ENCODE measurements at places on chromosomes 1 and 21. TPM values are rescaled to one million over a fixed set of nuclear protein-coding genes. Genes with fewer than 3 reads are reported as not detected.

HSD3B1 gene
- total RNA-seq = not detected

RAB29 gene
- 23.9 TPM for total RNA-seq

ACP6 gene
- total RNA-seq = 9.0 TPM

FCRL4 gene
- total RNA-seq = not detected

CASQ2 gene
- 98.7 TPM for total RNA-seq

ATP13A2 gene
- total RNA-seq = 27.6 TPM

All from posterior vena cava (tissue), 2 donors.